ENCODE measurements at places on chromosomes 2 and 18.

- no peak for DNase-seq
Measured at GRCh38 chr2:1970341-1970740, 226.0 kb upstream of the PXDN start.

GRCh38 chr2:10139536-10139935 is 17.0 kb downstream of the RRM2 start:
- no peak for DNase-seq

- no peak for DNase-seq
Measured at GRCh38 chr2:125559186-125559585, 1096.8 kb upstream of the GYPC start.

- DNase-seq, result no peak
Measured at GRCh38 chr2:208207769-208208168, 17.9 kb upstream of the C2orf80 start.

DNA sequence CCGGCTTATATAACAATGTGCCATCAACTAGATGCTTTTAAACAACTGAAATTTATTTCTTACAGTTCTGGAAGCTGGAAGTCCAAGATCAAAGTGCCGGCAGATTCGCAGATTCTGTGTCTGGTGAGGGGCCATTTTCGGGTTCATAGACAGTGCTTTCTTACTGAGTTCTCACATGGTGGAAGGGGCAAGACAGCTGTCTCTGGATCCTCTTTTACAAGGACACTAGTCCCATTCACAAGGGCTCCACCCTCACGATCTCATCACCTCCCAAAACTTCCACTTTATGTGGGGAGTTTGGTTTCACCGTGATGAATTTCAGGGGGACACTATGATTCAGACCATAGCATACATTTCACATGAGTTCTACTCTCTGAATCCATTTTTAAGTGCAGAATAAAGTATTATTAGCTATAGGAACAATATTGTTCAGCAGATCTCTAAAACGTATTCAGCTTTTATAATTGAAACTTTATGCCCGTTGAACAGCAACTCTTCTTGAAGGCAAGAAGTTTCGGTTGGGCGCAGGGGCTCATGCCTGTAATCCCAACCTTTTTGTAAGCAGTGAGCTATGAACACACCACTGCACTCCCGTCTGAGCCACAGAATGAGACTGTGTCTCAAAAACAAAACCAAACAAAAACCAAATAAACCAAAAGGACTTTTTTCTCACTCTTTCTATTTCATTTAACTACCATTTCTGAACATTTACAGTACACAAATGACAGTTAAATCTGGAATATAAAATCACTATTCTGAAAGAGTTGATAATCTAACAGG is 502.8 kb downstream of the CMPK2 start:
- no peak for DNase-seq

DNA sequence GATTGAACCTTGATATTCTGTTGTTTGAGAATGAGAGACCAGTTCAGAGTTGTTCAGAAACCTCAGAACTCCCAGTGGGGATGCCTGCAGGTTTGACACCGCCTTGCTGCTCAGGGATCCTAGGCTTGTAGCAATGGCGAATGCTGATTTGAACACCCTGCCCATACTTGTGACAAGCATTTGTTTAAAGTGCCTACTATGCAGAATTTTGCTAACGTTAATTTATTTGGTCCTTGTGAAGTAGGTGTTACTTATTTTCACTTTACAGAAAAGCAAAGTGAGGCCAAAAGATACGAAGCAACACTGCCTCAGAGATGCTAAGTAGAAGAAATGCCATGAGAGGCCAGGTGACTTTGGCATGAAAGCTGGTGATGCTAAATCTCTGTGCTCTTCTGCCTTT is 32.3 kb downstream of the STON1 start:
- no peak for DNase-seq

GRCh38 chr2:36584148-36584794 is 13.7 kb downstream of the FEZ2 start:
- no peak for DNase-seq

GRCh38 chr18:62437235-62438017 is 85.4 kb upstream of the ZCCHC2 start:
- no peak for DNase-seq

DNA sequence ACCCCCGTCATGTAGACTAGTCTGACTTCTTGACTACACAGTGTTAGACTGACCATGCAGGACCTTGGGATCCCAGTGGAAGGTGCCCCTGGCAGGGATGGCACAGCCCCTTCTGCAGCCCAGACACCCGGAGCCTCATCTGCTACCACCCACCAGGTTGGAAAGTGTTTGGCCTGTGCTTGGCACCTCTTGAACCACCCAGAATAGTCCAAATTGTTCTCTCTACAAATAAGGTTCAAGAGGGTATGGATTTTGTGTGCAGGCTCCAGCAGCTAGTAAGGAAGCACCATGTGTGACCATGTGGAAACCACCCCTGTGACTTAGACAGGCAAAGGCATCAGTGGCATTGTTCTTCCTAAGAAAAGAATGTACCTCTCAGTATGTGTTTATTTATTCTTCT is 18.4 kb downstream of the L3MBTL4 start:
- DNase-seq, result no peak

DNA sequence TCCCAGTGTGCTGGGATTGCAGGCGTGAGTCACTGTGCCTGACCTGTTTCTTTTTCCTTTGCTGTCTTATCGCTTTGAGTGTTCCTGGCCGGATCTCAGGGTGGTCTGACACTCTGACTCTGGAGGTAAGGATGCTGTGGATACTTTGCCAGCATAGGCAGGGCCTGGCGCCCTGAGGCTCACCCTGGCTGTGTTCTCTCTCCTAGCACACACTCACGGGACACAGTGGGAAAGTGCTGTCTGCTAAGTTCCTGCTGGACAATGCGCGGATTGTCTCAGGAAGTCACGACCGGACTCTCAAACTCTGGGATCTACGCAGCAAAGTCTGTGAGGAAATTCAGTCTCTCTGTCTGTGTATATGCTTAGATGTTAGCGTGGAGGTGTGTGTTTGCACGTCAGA is 18.0 kb upstream of the SAG start:
- DNase-seq, result no peak

DNA sequence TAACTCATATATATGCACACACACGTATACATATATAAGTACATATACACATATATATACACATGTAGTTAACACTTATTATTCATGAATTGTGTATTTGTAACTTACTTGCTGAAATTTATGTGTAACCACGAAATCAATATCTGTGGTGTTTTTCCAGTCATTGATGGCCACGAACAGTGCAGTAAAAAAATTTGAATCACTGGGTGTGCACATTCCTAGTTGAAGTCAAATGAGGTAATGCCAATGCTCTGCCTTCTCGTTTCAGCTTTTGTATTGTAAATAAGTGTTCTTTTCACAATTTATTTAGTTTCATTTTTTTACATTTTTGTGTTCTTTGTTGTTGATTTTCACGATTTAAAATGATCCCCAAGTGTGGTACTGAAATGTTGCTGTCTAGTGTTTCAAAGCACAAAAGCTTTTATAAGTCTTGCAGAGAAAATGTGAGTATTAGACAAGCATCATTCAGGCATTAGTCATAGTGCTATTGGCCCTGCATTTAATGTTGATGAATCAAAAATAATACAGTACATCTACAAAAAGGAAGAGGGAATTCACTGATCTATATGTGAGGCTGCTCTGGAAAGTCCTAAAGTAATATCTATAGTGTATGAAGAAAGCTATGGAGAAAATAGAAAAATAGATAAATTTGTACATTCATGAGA is 419.0 kb downstream of the DSC3 start:
- DNase-seq, result no peak

GRCh38 chr2:23587341-23587880 is 202.4 kb downstream of the KLHL29 start:
- DNase-seq, result no peak

DNA sequence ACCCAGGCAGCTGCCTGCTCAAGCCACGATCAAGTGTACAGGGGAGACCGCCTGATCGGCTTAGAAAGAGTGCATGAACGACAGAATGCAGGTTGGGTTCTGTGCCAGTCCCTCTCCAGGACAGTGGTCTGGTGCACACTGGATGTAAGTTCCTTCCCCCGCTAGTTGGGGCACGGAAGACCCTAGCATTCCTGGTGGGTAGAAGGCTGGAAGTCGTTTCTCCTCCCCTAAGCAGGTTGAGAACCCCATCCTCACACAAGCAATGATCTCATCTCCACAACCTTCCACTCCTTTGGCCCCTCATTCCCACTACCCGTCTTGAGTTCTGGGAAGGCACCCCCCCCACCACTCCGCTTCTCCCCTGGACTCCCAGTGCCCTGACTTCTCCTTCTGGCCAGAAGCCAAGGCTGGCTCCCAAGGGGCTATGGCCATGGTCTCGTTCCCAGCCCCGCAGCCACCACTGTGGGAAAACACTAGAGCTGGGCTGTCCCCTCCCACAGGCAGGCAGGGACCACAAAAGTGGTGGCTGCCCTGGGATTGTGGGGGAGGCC is 1.4 kb upstream of the ANKRD39 start:
- DNase-seq, result no peak

GRCh38 chr2:177344316-177344715 is 48.3 kb upstream of the AGPS start:
- no peak for DNase-seq

GRCh38 chr2:171669121-171669520 is 18.1 kb upstream of the DYNC1I2 start:
- DNase-seq, result no peak

GRCh38 chr18:54675076-54675475 is 84.0 kb downstream of the DYNAP start:
- no peak for DNase-seq

GRCh38 chr2:84393829-84394228 is 65.3 kb downstream of the SUCLG1 start:
- DNase-seq, result no peak

DNA sequence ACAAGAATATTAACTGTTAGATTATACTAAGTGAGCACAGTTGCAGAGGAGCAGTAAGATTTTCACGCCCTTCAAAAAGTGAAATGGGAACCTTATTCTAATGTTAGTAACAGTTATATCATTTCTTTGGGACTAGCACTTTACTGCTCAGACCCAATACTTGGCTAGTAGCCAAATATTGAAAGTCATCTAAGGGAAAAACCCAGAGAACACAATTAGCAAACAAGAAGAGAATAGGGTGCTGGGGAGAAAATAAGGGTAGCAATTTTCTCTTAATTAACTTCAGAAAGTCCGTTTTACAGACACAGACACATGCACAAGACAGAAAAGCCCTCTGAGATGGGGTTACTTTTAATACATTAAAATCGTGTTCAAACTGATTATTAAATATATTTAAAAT is 71.8 kb downstream of the ID2 start:
- no peak for DNase-seq

DNA sequence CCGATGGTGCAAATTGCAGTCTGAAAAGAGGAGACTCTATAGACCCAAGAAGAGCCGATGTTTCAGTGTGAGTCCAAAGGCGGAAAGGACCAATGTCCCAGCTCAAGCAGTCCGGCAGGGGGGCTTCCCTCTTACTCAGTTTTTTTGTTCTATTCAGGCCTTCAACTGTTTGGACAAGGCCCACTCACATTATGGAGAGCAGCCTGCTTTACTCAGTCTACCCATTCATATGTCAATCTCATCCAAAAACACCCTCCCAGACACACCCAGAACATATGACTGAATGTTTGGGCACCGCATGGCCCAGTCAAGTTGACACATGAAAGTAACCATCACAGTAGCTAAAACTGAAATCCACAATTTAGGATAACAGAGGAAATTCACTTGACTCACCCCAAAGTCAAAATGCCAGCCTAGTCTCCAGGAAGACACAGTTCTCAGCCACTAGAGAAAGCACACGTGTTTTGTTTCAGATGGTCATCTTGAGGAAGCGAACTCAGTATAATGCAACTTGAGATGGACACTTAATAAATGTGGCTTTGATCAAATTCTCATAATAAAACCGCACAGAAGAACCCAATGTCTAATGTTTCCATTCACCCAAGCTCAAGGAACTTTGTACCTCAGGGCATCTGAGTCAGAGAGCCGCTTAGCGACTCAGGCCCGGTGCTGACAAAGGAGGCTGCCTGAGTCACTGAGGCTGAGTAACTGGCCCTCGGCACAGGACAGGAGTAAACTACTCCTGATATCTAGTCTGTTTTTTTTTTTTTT is 2.4 kb downstream of the FHL2 start:
- no peak for DNase-seq

GRCh38 chr2:215870088-215870490 is 143.3 kb downstream of the MREG start:
- DNase-seq, result no peak

- no peak for DNase-seq
Measured at GRCh38 chr2:208069186-208069585, 43.9 kb upstream of the PLEKHM3 start.

- no peak for DNase-seq
Measured at GRCh38 chr18:59893971-59894370, 5.8 kb upstream of the PMAIP1 start.

- DNase-seq, result no peak
Measured at GRCh38 chr2:4381773-4382172, 678.4 kb downstream of the DCDC2C start.

GRCh38 chr18:27120246-27120645 is 64.9 kb downstream of the CHST9 start:
- DNase-seq, result no peak

GRCh38 chr2:101337877-101338276 is 29.4 kb upstream of the RNF149 start:
- DNase-seq, result no peak

GRCh38 chr2:21406386-21406785 is 282.6 kb downstream of the TDRD15 start:
- DNase-seq, result no peak

GRCh38 chr18:48845174-48845573 is 105.6 kb downstream of the SMAD7 start:
- DNase-seq, result no peak

- no peak for DNase-seq
Measured at GRCh38 chr2:58834404-58834803, 593.3 kb upstream of the FANCL start.

GRCh38 chr2:205852457-205852856 is 170.2 kb downstream of the NRP2 start:
- DNase-seq, result no peak

DNA sequence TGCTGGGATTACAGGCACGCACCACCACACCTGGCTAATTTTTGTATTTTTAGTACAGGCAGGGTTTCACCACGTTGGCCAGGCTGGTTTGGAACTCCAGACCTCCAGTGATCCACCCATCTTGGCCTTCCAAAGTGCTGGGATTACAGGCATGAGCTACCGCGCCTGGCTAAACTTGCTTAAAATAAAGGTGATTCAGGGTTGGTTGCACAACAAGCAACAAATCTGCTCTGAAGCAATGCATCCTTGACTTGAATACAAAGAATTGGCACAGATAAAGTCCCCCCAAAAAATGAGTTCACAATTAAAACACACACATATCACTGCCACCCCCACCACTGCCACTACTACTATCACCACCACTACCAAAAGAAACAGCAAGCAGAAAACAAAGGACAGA is 34.9 kb downstream of the CCDC88A start:
- no peak for DNase-seq

DNA sequence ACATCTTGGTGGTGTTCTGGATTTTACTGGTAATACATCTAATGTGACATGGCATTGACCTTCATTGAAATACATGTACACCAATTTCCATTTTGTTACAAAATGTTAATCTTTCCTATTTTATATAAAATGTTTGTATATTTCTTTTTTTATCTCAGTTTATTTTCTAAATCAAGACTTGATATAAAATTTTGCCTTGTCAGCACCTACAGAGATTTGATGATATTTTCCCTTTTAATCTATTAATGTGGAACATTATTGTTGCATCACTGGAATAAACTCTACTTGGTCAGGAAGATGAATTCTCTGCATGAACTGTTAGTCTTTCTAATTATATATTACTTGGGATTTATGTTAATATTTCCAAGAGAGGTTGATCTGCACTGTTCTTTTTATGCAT is 294.0 kb upstream of the ETAA1 start:
- no peak for DNase-seq

All from effector CD4-positive, alpha-beta T cell (primary cell).